ENCODE measurements at places on chromosomes 2 and 18. TPM values are rescaled to one million over a fixed set of nuclear protein-coding genes. Genes with fewer than 3 reads are reported as not detected.
A peak's percentile ranks its signal among the peaks of the same experiment; 100 is the strongest.

The REG3A gene
- not detected for total RNA-seq

The SAG gene
- total RNA-seq: not detected

DNA sequence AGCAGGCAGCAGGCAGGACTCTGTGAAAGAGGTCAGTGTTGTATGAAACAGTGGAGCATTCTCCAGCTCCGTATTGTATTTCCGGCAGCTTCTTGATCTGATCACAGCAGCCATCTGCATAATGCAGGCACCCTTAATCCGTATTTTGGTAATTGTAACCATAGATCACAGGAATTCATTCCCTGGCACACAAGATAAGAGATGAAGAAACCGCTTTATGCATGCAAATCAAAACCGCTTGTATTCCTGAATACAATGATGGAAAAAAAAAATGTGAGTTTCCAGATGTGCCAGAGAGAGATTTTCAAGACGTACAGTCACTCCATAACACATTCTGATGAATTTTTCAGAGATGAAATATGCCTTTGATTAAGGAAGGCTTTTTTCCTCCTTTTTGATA is 221.3 kb downstream of the ACKR3 start:
- peaks cover 13% of the 10 kb centered on the region for H3K27me3 ChIP-seq
- DNase-seq: no peak

GRCh38 chr2:152095146-152095545 is 3.7 kb downstream of the CACNB4 start:
- no peak overlapping the region for H3K27ac ChIP-seq
- peaks cover 39% of the 10 kb centered on the region for H3K27me3 ChIP-seq
- H3K4me1 ChIP-seq: peaks cover 12% of the 10 kb centered on the region
- no peaks in the 10 kb centered on the region for H3K36me3 ChIP-seq
- DNase-seq: no peak
- H3K4me3 ChIP-seq: no peak overlapping the region

GRCh38 chr2:10452312-10452711 is 4.2 kb upstream of the ODC1 start:
- H3K27me3 ChIP-seq: no peaks in the 10 kb centered on the region
- H3K36me3 ChIP-seq: no peaks in the 10 kb centered on the region
- H3K4me1 ChIP-seq: peaks cover 12% of the 10 kb centered on the region
- no peak overlapping the region for H3K4me3 ChIP-seq
- DNase-seq: peak; percentile 73

Data from astrocyte (in vitro differentiated cells and primary cell).